ENCODE measurements at places on chromosomes 4 and X.

GRCh38 chr4:150578745-150579501, 3.0 kb upstream of the MAB21L2 start:
- DNase-seq, result no peak

DNA sequence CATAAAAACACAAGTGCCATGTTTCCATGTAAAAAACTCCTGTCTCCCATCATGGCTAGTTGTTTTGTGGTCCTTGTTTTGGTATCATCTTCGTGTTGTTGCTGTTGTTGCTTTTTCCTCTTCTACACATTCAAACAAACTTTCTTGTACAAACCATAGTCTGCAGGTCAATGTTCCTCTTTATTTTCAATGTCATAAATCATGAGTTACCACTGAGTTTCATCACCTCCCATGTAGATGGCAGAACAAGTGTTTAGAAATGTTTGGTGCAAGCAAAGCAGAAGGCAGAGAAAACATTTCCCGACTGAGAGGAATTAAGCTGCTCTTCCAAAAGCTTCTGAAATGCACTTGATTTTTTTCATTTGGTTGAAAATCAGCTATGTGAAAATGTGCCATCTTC, 166.0 kb downstream of the ANTXR2 start:
- no peak for DNase-seq

- DNase-seq, result no peak
These were observed 74.1 kb downstream of the AFAP1 start for GRCh38 chr4:7865533-7865932.

DNA sequence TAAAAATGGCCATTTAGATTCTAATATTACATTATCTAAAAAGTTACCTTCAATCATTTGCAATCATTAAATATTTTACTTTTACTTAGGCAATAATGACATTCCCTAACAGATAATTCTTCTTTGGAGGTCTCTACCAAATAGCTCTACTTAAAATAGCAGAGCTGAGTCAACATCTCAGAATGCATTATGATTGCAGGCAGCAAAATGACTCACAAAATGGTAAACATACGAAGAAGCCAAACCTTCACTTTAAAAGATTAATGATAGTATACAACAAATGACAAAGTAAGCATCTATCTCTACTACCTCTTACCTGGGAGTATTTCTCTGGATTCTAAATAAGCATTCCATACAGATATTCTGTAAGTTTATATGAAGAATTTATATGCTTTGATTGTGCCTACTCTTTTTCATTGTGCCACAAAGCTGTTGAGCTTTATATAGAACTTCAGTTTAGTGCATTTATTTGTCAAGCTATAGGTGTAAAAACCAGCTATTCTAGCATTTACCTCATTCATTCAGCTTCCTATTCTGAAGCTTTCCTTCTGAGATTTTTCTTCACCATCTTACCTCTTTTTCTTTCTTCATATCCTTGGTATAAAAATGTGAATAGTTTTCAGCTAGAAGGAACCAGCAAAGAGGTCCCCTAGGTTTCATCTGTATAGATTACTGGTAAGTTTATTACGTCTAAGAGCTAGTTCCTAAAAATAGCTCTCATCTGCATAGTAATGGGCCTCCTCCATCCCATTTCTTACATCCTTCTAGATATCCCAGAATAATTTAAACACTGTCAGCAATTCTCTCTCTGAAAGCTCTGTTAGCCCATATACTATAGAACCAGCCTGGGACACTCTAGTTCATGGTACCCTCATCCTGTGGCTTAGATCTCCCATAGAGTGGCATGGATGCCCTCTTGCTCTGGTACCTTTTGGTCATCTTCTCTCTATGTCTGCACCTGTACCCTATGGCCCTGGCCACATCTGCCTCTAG, 17.2 kb upstream of the SPCS3 start:
- DNase-seq, result no peak

- DNase-seq, result no peak
These were observed 79.2 kb downstream of the USP9X start for GRCh38 chrX:41164449-41164848.

DNA sequence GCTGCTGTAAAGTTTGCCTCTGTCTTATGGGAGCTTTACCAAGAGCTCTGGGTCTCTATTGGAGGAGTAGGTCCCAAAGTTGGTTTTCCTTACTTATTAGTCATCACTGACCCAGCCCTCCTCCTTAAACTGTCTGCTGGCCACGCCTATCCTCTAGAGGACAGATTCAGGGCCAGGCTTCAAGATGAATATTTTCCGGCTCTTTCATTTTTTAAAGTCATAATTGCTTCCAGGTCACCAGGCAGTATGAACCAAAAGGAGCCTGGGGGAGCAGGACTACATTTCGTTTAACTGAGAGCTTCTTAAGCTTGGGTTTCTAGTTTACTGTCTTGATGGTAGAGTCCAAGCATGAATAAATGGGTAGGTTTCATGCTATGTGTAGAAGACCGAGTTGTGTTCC, 13.7 kb downstream of the BCORL1 start:
- no peak for DNase-seq

DNA sequence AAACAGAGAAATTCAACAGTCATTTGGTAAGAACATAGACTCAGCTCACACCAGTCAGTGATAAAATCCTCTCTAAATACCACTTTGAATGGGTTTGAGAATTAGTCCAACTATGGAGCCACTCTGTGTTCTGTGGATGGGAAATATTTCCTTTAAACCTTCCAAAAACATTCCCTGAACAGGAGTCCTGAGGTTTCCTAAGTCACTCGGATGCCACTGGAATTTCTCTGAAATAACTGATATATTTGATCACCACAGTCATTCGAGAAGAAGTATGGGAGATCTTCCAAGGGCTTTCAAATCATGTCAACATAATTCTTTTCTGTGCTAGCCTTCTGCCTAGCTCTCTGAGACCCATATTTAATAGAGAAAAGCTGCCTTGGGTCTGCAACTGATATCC, 958.6 kb downstream of the STIM2 start:
- DNase-seq, result no peak

- DNase-seq, result no peak
These were observed 1476.1 kb upstream of the TENM3 start for GRCh38 chr4:180766944-180767729.
